ENCODE measurements at places on chromosomes 1 and 21.

GRCh38 chr1:15260418-15261154 is 13.6 kb downstream of the FHAD1 start:
- DNase-seq: no peak

DNA sequence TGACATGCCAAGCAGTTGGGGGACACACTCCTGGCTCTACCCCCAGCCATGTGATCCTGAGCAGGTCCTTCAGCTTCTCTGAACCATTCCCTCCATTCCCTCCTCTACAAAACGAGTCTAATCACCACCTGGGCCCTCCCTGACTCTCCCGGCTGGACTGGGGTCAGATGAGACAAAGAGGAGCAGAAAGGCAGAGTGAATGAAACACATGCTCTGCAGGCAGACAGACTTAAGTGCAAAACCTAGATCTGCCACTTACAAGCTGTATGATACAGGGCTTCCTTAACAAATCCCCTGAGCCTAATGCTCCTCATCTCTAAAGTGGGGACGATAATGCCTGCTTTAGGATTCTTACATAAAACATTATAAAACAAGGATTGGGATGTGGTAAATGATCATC is 17.3 kb downstream of the RIMS3 start:
- no peak for DNase-seq

DNA sequence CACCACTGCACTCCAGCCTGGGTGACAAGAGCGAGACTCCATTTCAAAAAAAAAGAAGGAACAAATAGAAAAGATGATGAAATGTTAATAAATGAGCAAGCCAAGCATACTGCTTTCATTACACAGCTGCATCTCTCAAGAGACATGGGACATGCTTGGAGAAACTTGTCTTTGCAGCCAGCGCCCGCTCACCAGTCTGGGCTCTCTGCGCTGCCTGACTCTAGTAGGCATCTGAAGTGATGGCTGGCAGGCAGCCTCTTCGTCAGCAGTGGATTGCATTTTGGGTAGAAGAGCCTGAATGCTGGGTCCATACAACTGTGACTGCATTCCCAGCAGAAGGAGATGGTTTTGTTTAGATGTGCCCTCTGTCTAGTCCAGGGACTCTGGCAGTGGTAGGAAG is 48.0 kb downstream of the IL6R start:
- DNase-seq: no peak

DNA sequence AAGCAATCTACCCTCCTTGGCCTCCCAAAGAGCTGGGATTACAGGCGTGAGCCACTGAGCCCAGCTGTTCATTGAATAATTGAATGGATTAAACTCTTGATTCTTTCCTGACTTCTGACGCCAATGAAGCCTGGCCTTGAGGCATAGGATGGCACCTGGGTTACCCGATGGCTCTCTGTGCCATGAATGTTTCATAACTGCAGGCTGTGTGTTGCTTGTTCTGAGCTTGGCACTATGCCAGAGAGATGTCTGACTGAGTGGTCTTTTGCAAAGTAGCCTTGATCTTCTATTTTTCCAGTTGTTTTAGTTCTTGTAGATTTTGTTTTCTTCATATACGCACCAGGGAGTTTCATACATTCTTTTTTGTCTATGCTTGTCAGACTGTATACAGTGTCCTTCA is 38.5 kb upstream of the AK4 start:
- DNase-seq: no peak

- DNase-seq: no peak
Measured at GRCh38 chr1:33460144-33460543, 12.3 kb upstream of the ZSCAN20 start.

DNA sequence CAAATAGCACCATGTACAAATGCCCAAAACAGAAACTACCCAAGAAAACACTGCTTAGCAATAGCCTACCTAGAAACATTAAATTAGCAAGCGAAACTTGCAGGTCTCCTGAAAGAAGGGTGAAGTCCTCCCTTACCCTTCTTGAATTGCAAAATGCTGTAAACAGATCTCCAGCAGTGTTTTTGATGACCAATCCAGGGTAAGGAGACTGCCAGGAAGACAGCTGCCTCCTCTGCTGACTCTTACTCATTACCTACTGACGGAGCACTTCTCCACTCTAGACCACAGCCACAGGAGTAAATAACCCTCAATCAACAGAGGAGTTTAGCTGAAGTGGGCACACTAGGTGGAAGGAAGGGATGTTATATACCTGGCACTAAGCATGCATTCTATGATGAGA is 32.2 kb upstream of the GADD45A start:
- DNase-seq: no peak

- no peak for DNase-seq
Measured at GRCh38 chr21:25127007-25127406, 480.3 kb downstream of the MRPL39 start.

DNA sequence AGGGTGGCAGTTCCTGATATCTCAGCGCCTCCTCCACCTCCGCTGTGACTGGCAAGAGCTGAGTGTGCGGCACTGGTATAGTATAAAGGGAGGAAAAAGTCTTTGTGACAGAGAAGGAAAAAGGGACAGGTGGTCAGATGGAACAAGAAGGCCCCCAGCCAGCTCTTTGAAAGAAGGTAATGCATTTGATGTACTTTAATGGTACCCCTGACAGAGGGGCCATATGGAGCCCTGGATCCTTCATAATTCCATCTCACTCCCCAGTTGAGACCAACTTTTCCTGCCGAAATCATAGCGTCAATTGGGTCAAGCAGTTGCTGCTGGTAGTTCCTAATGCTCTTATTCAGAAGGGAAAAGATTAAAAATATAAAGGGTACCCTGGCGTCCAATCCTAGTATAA is 198.2 kb downstream of the ZNF326 start:
- no peak for DNase-seq

DNA sequence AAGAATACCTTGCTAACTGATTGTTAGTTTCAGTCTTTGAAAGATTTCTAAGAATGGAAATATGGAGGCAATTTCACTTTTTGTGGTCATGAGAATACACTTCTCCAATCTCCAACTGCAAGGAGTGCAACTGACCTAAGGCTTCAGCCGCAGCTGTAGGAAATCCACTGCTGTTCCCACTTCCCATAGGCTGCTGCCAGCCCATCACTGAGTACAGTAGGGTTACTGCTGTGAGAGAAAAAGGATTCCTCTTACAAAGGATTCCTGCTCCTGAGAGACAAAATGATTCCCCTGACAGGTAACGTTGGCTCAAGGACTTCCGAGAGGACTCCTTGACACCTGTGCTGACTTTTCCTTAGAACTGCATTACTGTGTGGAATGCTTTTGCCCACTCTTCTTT is 87.4 kb downstream of the ADGRL4 start:
- no peak for DNase-seq

- no peak for DNase-seq
Measured at GRCh38 chr1:172467446-172467845, 23.6 kb upstream of the PIGC start.
